ENCODE measurements at places on chromosomes 6 and 20.
A peak's percentile ranks its signal among the peaks of the same experiment; 100 is the strongest.

DNA sequence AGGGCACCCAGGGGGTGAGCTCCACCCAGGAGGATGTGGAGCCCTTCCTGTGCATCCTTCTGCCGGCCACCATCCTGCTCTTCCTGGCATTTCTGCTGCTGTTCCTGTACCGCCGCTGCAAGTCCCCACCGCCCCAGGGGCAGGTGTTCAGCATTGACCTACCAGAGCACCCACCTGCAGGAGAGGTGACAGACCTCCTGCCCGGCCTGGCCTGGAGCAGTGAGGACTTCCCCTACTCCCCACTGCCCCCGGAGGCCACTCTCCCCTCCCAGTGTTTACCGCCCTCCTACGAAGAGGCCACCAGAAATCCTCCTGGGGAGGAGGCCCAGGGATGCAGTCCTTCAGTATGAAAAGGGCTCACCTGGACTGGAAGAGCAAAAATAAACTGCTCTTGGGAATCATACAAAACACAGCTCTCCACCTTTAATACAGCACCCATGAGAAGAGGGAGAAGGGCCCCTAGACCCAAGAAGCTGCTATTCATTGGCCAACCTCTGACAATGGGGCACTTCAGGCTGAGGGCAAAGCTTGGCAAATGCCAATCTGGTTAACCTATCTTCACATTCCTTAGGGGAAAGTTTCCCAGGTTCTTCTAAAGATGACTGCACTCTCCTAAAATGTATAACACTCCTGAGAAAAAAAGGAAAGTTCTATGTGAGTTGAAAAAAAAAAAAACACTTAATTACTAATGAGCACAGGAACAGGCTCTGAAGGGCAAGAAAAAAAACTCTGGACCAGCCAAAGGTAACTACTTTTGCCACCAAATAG, 5.0 kb downstream of the SMIM28 start:
- DNase-seq: no peak

- no peak for DNase-seq
These were observed 394.6 kb upstream of the PTCHD4 start for GRCh38 chr6:48505621-48506020.

- DNase-seq: no peak
These were observed 188.8 kb downstream of the TASP1 start for GRCh38 chr20:13449868-13450434.

DNA sequence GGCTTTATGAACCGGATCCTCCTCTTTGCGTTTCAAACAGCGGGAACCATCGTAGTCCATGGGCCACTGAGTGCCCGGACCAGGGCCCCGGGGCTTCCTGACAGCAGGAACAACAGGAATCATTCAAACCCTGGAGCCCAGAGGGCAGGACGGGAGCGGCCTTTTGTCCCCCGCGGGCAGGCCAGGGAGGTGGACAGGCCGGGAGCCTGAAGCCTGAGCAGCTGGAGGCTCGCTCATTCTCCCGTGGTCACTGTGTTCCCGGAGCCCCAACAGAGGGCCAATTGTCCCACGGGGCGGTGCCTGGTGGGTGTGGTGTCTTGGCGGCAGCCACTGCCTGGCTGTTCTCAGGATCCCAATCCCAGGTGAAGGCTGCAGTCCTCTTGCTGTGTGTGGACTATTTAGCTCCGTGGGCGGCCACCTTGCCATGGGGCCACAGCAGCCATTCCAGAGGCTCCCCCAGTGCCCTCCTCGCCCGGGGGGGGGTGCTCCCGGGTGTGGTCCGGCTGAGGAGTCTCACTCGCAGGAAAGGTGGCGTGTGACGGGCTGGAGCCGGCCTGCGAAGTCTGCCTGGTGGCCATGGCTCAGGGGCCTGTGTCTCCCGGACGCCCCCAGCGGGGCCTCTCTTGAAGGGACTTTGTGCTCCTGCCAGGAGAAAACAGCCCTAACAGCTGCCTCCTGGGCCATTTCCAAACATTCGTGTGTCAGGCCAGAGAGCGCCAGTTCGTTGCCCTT, 77.2 kb upstream of the BHLHE23 start:
- no peak for DNase-seq

DNA sequence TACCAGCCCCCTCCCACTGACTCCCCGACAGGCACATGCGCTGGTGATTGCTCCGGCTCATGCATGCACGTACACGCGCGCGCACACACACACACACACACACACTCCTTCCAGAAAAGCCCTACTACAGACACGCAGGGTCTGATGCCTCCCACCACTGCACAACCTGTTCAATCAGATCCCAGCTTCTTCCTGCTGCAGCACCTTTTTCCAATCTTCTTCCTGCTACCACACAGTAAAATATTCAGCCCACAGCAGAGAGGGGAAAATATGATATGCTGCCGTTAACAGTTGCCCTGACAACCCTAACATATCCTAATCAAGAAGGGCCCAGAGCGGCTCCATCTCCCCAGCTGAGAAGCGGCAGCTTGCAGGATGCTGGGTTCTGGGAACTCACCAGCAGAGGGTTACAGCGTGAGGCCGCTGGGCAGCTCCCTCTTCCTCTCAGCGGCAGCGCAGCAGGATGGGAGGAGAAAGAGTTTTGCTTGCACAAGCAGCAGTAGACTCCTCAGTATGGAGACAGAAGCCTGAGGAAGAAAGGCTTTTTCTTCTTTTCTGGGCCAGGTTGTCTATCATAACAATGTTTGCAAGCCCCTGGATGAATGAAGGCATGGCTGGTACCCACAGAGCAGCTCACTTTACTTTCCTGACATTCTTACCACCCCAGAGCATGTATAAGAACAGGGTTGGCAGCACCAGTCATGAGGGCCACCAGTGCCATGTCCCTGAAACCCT, 23.9 kb downstream of the MAP7 start:
- DNase-seq: no peak

- no peak for DNase-seq
These were observed 1.6 kb downstream of the TFAP2C start for GRCh38 chr20:56630506-56631317.

DNA sequence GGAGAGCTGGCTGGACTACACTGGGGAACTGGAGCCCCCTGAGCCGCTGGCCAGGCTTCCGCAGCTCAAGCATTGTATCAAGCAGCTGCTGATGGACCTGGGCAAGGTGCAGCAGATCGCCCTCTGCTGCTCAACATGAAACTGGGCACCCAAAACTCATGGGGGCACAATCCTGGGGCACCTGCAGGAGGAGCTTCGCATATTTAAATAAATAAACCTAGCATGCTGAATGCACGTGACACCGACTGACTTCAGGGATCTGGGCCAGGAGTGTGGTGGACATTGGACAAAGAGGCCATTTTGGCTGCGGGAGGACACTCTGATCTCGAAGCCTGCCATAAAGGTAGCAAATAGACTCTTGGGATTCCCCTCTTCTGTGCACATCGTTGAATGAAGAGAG, 6.8 kb downstream of the SCAND1 start:
- no peak for DNase-seq

DNA sequence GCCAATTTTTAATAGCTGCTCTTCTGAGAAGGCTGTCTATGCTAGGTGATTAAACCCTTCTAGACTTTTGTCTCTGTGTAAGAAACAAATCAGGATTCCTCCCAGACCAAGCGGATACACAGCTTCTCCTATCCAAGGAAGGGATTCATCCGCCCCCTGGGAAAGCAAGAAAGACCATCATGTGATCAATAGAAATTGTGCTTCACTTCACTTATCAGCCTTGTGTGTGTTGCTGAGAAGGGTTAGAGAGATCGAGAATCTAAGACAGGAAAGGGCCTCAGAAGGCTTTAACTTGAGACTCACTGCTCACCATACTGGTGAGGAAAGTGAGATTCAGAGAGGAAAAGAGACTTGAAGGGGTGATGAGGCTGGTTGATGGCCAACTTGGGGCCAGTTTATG, 1.5 kb downstream of the ABCC10 start:
- DNase-seq: no peak

DNA sequence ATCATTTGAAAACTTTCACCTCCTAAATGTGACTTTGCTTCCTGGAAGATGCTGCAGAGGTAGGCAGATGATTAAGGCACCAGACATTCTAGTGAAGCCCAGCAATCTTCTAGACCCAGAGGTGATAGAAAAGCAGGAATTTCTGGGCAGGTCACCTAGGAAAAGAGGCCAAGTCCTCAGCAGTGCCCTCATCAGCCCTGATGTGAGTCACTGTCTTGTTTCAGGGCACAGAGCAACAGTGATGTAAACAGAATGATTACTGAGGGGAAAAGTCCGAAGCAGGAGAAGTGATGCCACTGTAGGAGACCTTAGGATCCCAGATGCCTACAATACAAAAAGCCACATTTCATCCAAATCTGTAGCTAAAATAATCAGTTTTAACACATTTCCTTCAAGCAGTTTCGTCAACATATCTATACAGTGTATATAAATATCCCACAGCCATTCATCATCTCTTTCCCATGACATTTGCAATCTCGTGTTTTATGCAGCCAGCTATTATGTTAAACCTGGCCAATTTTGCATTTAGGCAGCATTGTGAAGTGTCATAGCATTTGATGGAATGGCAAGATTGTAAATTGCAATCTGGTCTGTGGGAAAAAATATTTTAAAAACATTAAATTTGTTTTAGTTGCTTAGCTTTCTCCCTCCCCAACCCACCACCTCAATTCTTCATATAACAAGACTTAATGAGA, 401.2 kb upstream of the RNF217 start:
- no peak for DNase-seq

DNA sequence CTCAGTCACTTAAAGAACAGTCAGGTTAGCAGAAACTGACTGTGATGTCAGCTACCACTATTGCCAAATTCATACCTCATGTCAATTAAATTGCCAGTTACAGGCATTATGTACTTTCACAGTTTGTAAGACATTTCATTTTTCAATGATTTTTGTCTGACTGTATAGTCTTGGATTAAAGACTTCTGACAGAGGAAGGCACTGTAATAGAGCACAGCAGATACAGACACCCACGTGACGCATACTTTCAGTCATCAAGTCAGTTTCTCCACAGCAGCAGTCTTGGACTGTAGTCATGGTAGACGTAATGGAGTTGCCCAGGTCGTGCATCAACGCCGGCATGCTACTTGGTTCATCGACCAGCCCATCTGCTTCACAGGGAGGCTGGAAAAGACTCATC, 29.5 kb upstream of the ELOVL5 start:
- no peak for DNase-seq

GRCh38 chr6:16286151-16286522, 47.8 kb downstream of the GMPR start:
- peak; percentile 16 for DNase-seq

GRCh38 chr20:63029358-63030121, 22.8 kb upstream of the BHLHE23 start:
- no peak for DNase-seq

- peak; percentile 15 for DNase-seq
These were observed 65.7 kb downstream of the EPM2A start for GRCh38 chr6:145669627-145670034.

GRCh38 chr6:75376347-75377024, 91.9 kb upstream of the TMEM30A start:
- DNase-seq: no peak

- no peak for DNase-seq
These were observed 204.4 kb upstream of the ID4 start for GRCh38 chr6:19632786-19633185.

- no peak for DNase-seq
These were observed 117.5 kb upstream of the CEP85L start for GRCh38 chr6:118768904-118769325.

- DNase-seq: no peak
These were observed 31.5 kb downstream of the PDE7B start for GRCh38 chr6:135883045-135883444.

GRCh38 chr6:46347669-46348068, 143.6 kb downstream of the RCAN2 start:
- DNase-seq: no peak

DNA sequence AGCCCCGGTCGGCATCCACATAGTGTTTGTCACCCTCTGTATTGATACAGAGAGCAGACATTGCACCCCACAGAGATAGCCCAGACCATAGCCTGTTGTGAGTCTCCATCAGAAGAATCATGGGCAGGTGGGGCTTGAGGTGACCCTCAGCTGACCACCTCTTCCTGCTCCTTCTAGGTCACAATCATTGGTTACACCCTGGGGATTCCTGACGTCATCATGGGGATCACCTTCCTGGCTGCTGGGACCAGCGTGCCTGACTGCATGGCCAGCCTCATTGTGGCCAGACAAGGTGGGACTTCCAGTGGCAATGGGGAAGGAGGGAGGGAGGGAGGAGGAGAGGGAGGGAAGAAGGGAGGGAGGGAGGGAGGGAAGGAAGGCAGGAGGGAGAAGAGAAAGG, 61.4 kb upstream of the RIN2 start:
- no peak for DNase-seq

DNA sequence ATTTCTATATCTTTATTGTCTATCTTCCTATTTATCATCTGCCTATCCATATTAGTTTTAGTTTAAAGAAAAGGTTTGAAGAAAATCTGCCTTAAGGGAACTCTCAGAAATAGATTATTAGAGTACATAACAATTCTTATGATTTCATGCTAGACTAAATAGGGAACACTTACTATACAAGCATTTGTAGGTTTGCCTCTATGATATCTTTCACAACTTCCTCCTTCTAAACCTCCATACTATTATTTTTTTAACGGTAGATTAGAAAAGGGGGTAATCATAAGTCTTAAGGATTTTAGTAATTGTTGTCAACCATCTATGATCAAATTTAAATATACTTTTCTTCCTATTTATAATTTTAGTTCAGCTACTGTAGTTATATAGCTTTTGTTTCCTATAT, 11.6 kb upstream of the DSE start:
- no peak for DNase-seq

DNA sequence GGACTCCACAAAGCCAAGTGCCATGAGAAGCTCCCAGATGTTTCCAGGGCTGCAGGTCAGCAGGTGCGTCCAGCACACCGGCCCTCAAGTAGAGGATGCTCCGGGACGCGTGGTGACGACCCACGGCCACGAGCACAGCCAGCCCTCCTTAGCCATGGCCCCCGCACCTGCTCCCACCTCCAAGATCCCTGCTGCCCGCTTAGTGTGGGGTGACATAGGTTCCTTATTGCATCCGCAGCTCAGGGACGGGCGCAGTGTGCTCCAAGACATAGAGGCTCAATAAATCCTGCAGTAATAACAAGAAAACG, 138.1 kb upstream of the RPS6KA2 start:
- no peak for DNase-seq

- DNase-seq: no peak
These were observed 2.4 kb upstream of the IL22RA2 start for GRCh38 chr6:137175868-137176245.

DNA sequence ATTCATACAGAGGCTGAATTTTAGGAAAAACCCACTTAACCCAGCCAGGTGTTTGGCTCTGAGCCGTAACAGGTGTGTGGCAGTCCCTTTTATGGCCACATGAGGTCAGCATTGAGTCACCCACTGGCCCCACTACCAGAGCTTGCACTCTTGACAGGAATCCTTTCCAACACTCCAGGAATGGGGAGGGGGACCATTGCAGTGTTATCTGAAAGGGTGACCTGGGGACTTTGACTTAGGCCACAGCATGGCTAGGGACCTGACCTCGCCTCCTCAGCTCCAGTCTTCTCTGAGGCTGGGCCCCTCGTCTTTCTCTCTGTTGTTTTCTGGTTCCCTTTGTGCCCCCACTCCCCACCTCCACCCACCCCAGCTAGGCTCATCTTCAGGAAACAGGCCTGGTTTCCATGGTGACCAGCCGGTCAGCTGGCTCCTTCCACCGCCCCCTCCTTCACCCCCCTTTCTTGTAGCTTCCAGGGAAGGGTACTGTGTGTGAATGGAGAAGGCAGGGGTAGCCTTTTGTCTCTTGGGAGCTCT, 2.1 kb upstream of the TMEM151B start:
- DNase-seq: no peak
